ENCODE measurements at places on chromosomes 4 and X. TPM values are rescaled to one million over a fixed set of nuclear protein-coding genes. Genes with fewer than 3 reads are reported as not detected.

Gene POU4F2
- total RNA-seq = not detected

Gene AWAT2
- total RNA-seq = not detected

Gene GAGE12F
- not detected for total RNA-seq

Gene SYTL5
- not detected for total RNA-seq

Gene STK32B
- not detected for total RNA-seq

Gene CNKSR2
- 15.7 TPM for total RNA-seq

Gene LDOC1
- total RNA-seq = 5.5 TPM

Gene MMRN1
- total RNA-seq = 0.16 TPM

Gene IL21
- total RNA-seq = not detected

Gene AKAP4
- total RNA-seq = not detected

DNA sequence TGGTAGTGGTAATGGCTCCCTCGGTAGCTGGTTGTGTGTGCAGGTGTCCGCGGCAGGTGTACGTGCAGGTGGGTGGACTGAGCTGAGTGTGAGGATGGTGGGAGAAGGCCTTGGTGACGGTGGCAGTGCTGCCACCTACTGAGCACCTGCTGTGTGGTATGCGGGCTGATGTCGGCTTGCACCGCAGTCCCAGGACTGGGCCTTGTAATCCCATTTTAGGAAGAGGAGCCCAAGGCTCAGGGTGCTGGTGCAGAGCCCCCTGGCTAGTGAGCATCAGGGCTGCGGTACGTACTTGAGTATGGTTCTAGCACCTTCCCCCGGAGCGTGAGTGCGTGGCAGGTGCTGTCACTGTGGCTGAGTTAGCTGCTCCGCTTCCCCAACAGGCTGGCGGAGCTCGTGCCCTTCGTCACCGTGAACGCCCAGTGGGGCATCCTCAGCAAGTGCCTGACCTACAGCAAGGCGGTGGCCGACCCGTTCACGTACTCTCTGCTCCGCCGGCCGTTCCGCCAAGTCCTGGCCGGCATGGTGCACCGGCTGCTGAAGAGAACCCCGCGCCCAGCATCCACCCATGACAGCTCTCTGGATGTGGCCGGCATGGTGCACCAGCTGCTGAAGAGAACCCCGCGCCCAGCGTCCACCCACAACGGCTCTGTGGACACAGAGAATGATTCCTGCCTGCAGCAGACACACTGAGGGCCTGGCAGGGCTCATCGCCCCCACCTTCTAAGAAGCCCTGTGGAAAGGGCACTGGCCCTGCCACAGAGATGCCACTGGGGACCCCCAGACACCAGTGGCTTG is 5.7 kb upstream of the CPZ start:
- no peaks in the 10 kb centered on the region for H3K36me3 ChIP-seq
- no peak overlapping the region for H3K4me3 ChIP-seq
- H3K4me1 ChIP-seq = no peaks in the 10 kb centered on the region
- peaks cover 22% of the 10 kb centered on the region for H3K27me3 ChIP-seq
- DNase-seq = no peak
- no peak overlapping the region for H3K27ac ChIP-seq

GRCh38 chr4:6221301-6221850 is 21.0 kb upstream of the JAKMIP1 start:
- DNase-seq = no peak
- H3K27me3 ChIP-seq = peaks cover 37% of the 10 kb centered on the region
- no peak overlapping the region for H3K4me3 ChIP-seq
- H3K36me3 ChIP-seq = no peaks in the 10 kb centered on the region

DNA sequence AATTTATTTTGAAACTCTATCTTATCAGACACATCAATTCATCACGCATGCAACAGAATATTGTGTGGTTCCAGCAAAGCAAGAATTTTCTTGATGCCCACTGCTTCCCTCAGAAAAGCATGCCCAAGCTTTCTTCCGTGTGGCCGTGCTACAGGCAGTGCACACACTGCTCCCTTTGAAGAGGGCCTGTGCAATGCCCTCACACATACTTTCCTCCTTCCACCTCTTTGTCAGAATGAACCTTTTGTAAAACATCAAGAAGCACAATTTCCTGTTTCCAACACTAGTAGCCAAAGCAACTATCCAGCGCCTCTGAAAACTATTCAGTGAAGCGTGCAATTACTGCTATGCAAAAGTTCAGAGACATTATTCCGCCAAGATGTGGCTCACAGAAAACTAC is 201.7 kb downstream of the NLGN4X start:
- H3K36me3 ChIP-seq = no peaks in the 10 kb centered on the region
- H3K4me3 ChIP-seq = no peak overlapping the region
- no peak overlapping the region for H3K27ac ChIP-seq
- no peaks in the 10 kb centered on the region for H3K4me1 ChIP-seq

- no peak overlapping the region for H3K27ac ChIP-seq
- no peak for DNase-seq
- H3K27me3 ChIP-seq = no peaks in the 10 kb centered on the region
- H3K36me3 ChIP-seq = no peaks in the 10 kb centered on the region
Observed at GRCh38 chr4:167606551-167606950, 372.3 kb upstream of the SPOCK3 start.

DNA sequence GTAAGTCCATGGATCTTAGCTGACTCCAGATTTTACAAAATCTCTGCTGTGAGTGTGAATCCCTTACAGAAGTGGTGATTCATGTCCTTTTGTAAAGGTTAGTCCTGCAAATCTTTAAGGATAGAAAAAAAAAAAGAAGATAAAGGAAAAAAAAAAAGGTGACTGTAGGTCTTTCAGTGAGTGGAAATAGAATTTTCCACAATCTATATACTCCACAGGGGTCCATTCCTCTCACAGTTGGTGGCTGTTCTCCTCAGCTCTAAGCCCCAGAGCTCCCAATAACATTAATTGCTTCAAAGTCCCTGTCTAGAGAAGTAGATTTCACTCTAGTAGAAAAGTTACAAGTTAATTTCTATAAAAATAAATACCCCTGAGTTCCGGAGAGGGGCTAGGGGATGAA is 189.1 kb downstream of the NDST4 start:
- no peaks in the 10 kb centered on the region for H3K4me1 ChIP-seq
- H3K27ac ChIP-seq = no peak overlapping the region
- no peaks in the 10 kb centered on the region for H3K27me3 ChIP-seq
- DNase-seq = no peak
- no peak overlapping the region for H3K4me3 ChIP-seq
- no peaks in the 10 kb centered on the region for H3K36me3 ChIP-seq

- H3K4me1 ChIP-seq = no peaks in the 10 kb centered on the region
- H3K4me3 ChIP-seq = no peak overlapping the region
- no peak for DNase-seq
Observed at GRCh38 chrX:127129510-127129909, 310.0 kb downstream of the PRR32 start.

DNA sequence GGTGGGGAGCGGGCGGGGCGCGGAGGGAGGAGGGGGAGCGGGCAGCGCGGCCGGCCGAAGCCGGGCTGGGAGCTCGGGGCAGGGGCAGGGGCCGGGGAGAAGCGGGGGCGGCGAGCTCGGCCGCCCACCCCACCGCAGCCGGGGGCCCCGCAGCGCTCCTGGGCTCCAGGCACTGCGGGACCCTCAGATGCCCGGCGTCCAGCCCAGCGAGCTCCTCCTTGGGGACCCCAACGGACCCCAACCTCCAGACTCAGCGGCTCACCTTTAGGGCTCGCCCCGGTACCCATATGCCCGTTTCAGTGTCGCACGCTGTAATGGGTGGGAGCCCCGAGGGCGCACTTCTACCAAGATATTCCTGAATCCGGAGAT is 357 bp upstream of the ADGRG2 start:
- H3K4me3 ChIP-seq = no peak overlapping the region
- no peaks in the 10 kb centered on the region for H3K36me3 ChIP-seq
- H3K27me3 ChIP-seq = peaks cover 23% of the 10 kb centered on the region
- DNase-seq = no peak
- H3K4me1 ChIP-seq = peaks cover 4% of the 10 kb centered on the region
- no peak overlapping the region for H3K27ac ChIP-seq

DNA sequence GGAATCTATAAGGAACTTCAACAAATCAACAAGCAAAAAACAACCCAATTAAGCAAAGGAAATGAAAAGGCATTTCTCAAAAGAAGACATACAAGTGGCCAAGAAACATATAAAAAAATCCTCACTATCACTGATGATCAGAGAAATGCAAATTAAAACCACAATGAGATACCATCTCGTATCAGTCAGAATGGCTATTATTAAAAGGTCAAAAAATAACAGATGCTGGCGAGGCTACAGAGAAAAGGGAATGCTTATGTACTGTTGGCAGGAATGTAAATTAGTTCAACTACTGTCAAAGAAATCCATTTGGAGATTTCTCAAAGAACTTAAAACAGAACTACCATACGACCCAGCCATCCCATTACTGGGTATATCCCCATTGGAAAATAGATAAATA is 292.4 kb upstream of the FAT1 start:
- no peak overlapping the region for H3K27ac ChIP-seq
- no peaks in the 10 kb centered on the region for H3K27me3 ChIP-seq
- no peaks in the 10 kb centered on the region for H3K4me1 ChIP-seq
- no peak for DNase-seq
- H3K4me3 ChIP-seq = no peak overlapping the region
- no peaks in the 10 kb centered on the region for H3K36me3 ChIP-seq

GRCh38 chr4:2087170-2087569 is 28.0 kb downstream of the NAT8L start:
- no peak overlapping the region for H3K4me3 ChIP-seq
- DNase-seq = no peak
- no peak overlapping the region for H3K27ac ChIP-seq
- H3K4me1 ChIP-seq = no peaks in the 10 kb centered on the region

DNA sequence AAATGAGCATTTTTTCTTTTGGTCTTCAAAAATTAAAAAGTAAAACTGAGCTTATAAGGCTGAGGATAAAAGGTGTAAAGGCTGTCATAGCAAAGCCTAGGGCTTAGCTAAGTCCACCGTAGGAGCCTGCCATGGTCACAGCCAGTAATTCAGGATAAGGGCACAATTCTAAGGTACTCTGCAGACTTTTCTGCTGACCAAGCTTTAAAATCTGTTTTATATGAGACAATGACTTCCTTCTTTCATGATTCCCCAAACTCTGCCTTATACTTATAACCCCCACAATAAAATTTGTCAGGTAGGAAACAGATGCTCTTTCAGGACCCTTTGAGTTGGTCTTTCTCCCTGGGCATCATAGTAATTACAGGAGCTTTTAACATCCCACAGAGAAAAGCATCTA is 138.5 kb downstream of the COL4A6 start:
- H3K36me3 ChIP-seq = no peaks in the 10 kb centered on the region
- no peak for DNase-seq
- no peak overlapping the region for H3K4me3 ChIP-seq
- H3K27ac ChIP-seq = no peak overlapping the region
- no peaks in the 10 kb centered on the region for H3K27me3 ChIP-seq

DNA sequence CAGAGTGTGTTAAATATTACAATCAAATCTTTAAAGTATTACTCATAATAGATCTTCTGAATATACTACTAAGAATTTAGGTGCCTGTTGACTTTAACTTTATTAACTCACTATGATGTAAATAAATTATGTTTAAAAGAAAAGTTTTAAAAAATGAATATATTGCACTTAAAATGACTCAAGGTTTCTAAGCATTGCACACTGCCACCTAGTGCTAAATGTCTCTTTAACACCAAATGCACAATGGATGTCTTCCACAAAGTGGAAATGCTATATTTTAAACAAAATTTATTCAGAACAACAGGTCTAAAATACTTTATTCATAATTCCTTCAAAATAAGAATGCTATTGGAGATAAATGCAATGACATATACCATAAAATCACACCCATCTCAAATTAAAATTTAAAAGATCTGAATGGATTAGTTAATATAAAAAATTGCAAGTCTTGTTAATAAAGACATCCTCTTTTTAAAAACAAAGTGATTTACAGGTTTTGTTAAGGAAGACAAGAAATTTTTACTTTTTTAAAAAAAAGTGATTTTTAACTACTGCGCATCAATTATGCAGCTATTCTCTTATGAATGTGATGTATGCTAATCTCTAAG is 5.5 kb downstream of the INPP4B start:
- H3K4me1 ChIP-seq = peaks cover 4% of the 10 kb centered on the region
- no peaks in the 10 kb centered on the region for H3K36me3 ChIP-seq
- no peak for DNase-seq
- H3K4me3 ChIP-seq = no peak overlapping the region

DNA sequence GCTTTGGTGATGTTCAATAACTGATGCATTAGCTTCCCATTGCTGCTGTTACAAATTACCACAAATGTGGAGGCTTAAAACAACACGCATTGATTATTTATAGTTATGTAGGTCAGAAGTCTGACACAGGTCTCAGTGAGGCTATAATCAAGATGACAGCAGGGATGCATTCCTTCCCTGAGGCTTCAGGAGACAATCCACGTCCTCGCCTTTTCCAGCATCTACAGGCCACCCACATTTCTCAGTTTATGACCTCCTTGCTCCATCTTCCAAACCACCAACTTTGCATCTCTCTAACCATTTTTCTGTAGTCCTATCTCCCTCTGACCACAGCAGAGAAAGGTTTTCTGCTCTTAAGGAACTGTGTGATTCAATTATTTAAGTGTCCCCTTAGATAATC is 92.5 kb downstream of the GASK1B start:
- no peaks in the 10 kb centered on the region for H3K27me3 ChIP-seq
- no peak for DNase-seq
- no peak overlapping the region for H3K27ac ChIP-seq
- H3K36me3 ChIP-seq = no peaks in the 10 kb centered on the region

Measured in activated B cell treated with CpG ODN at 0.5 μM for 24 hours (primary cell).